Activated T-cell treated with anti-CD3 and anti-CD28 coated beads for 4 hours (primary cell): ENCODE measurements at places on chromosomes 2 and 18.

GRCh38 chr2:95357717-95358280, 44.7 kb upstream of the FAHD2A start:
- no peak for DNase-seq

DNA sequence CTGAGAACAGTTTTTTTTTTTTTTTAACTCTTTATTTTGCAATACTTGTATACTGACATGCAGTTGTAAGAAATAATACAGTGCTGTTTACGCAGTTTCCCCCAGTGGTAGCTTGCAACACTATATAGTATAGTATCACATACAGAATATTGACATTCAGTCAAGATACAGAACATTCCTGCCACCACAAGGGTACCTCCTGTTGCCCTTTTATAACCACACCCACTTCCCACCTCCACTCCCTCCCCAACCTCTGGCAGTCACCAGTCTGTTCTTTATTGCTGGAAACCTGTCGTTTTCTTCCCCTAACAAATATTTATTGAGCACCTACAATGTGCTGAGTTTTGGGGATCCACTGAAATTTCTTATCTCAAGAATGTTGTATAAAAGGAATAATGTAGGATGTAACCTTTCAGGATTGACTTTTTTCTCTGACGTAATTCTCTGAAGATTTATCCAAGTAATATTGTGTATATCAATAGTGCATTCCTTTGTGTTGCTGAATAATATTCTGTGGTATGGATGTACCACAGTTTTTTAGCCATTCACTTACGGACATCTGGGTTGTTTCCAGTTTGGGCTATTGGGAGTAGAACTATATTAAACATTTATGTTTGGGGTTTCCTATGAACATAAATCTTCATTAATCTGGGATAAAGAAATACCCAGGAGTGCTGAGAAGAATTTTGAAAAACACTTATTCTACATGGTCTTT, 51.4 kb upstream of the EML6 start:
- no peak for DNase-seq

GRCh38 chr18:3354506-3354905, 92.6 kb downstream of the MYL12B start:
- no peak for DNase-seq

- DNase-seq: no peak
Measured at GRCh38 chr2:146366276-146366675, 1478.6 kb upstream of the ACVR2A start.

GRCh38 chr2:2757764-2758163, 426.7 kb upstream of the MYT1L start:
- no peak for DNase-seq

DNA sequence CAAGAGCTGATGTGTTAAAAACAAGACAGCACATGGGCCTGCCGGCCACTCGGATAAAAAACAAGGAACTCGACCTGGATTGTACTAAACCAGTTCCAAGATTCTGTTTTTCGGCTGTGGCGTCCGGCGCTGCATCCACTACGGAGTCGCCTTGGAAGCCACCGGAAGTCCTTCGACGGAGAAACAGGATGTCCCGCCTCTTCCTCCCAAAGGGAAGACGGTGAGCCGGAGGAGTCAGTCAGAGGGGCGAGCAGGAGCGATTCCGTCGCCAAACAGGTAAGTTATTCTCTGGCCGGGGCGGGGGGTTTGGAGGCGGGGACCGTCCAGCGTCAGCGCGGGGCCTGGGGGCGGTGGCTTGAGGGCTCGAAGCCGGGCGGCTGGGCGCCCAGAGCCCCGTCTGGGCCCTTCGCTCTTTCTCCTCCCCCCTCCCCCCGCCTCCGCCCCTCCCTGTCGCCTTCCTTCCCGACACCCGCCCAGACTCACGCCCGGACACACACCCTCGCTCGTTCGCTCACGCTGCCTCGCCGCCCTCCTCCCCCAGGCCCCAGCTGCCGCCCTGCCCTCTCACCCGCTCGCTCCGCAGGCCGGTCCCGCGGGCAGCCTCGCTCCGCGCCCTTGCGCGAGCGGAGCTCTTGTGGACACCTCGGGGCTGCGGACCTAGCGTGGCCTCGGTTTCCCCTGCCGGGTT, at the start of gene ZNF407:
ZNF407 (plus strand) TSS at position 209 of the 688 bp plus-strand sequence. CDS start 33,150 bp downstream, outside the sequence.
- DNase-seq: peak; percentile 83

DNA sequence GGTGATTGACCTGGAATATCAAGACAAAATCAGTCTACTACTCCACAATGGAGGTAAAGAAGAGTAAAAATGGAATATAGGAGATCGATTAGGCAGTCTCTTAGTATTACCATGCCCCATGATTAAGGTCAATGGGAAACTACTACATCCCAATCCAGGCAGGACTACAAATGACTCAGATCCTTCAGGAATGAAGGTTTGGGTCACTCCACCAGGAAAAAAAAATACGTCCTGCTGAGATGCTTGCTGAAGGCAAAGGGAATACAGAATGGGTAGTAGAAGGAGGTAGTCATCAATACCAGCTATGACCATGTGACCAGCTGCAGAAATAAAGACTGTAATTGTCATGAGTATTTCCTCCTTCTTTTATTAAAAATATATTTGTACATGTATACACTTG, 103.4 kb upstream of the NPAS2 start:
- no peak for DNase-seq

- DNase-seq: no peak
Measured at GRCh38 chr2:20490300-20491181, 43.7 kb downstream of the RHOB start.

DNA sequence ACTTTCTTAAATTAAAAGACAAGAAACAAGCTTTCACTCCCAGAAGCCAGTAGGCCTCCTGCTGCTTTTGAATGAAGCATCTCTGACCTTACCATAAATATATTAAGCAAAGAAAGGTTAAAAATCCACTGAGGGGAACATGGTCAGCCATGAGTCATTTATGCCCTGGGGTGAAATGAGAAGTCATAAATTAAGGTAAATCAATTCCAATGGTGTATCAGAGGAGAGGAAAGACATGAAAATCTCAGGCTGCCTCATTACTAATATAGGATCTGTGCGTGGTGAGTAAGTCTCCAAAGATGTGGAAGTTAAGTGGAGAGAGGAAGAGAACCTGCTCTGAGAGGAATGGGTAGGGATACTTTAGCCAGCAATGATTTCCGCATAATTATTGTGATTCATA, 292.3 kb upstream of the CHAC2 start:
- DNase-seq: no peak
